ENCODE measurements at places on chromosomes 7 and 10.

- ATAC-seq, result no peak
Observed at GRCh38 chr10:91287912-91288311, 67.4 kb downstream of the PCGF5 start.

DNA sequence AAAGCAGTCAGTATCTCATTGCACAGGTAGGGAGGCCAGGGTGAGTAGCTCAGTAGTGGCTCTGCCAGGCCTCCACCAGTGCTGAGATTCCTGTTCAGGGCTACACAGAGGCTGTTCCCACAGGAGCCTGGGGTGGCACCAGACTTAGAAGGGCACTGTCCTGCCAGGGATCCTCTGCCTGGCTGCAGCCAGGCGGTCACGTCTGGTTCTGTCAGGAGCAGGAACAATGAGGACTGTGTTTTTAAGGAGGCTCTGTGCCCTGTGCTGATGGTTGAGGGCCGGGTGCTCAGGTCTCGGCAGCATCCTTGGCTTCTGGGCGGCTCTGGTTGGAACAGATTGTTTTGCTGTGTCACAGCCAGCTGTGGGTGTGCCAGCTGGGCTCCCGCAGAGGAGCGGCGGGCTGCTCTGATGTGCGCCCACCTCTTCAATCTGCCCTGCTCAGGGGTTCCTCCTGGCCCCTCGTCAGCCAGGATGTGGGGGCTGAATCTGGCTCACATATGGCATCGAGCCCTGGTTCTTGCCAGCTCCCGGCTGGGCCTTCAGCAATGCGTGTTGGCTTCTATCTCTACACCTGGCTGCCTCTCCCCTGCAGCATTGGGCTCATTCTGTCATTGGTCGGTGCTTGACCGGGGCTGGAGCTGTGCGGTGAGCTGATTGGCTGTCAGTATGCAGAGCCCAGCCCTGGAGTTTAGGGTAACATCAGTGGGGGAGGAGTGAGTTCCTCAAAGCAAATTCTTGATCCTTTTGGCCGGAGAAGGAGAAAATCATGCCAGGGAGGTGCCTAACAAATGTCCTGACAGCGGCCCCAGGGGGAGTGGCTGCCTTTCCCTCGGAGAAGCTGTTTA, 41.2 kb downstream of the TACR2 start:
- no peak for ATAC-seq

DNA sequence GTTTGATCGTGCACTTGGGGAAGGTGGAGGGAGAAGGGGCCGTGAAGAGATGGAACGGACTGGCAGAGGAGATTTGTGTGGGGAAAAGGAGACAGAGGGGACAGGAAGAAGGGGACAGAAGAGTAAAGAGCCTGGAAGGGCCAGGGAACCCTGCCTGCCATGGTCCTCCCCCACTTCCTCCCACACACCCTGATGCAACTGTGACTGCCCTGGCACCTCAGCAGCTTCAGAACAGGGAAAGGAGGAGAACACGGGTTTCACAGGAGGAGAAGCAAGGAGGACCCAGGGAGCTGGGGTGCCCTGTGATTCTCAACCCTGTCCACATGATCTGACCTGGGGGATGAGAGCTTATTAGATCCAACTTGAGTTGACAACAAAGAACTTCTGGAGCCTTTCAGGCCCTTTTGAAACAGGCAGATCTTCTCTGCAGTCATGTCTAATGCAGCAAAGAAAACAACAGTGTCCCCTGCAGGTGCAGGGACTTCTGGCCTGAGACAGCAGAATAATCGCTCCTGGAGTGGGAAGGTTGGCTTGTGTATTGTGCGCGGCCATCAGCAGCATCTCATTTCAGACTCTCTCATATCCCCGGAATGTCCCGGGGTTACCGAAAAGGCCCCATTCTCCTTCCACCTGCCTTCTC, 421.6 kb downstream of the PAXIP1 start:
- ATAC-seq, result no peak

DNA sequence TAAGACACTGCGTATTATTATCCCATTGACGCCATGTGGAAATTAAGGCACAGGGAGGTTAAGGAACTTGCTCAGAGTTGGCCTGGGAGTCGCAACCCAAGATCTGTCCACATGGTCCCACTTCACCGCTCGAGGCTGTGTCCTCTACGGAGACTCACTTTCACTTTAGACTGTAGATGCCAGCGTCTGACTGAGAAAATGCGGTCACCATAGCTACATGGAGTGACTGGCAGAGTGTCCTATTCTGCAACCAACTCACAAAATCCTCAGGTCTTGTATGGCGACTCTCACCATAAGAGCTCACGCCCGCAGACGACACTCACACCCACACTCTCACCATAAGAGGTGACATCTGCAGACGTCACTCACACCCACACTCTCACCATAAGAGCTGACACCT, 257.9 kb downstream of the PTPRN2 start:
- no peak for ATAC-seq

GRCh38 chr7:16484453-16485158, 19.1 kb upstream of the SOSTDC1 start:
- ATAC-seq, result no peak

DNA sequence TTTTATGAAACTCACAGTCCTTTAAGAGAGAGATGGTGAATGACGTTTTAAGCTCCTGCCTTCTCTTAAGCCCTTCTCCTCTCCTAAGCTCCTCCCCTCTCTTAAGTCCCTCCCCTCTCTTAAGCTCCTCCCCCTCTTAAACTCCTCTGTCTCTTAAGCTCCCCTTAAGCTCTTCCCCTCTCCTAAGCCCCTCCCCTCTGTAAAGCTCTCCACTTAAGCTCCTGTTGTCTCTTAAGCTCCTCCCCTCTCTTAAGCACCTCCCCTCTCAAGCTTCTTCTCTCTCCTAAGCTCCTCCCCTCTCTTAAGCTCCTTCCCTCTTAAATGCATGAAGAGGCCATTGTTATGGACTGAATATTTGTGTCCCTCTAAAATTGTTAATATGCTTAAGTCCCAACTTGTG, 1180.6 kb upstream of the AUTS2 start:
- ATAC-seq, result no peak

GRCh38 chr10:76309741-76310587, 878.5 kb downstream of the LRMDA start:
- ATAC-seq, result no peak

GRCh38 chr7:150753826-150754603, 16.8 kb downstream of the GIMAP5 start:
- peak; percentile 84 for ATAC-seq

All from activated CD4-positive, CD25-positive, alpha-beta regulatory T cell treated with anti-CD3 and anti-CD28 coated beads, Interleukin-2, amount 50 U/mL, for 24 hours (primary cell).